ENCODE measurements at places on chromosomes 5 and 9.

DNA sequence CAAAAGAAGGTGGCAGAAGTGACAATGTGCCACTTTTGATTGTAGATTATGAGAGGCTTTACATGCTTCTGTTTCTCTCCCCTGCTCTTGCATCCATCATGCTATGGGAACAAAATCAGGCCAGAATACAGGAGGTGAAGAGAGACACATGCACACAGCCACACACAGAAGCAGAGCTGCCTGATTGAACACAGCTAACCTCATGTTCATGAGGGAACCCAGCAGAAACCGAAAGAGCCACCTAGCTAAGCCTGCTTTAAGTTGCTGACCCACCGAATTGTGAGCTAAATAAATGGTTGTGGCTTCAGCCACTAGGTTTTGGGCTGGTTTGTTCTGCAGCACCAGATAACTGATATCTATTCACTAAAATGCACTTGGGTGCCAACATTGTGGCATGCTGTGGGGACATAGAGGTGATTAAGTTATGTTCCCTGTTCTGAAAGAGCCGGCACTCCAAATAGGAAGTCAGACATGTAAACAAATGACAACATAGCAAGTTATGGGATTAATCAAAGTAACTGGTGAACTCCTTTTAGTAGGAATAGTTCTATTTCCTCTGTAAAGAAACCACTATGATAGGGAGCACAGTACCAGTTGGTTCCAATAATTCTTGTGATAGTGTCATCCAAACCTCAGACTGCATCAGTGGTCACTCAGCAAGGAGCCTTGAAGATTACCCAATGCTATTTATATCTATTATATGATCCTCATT lies 93.6 kb upstream of the TNC start:
- peak; percentile 87 for DNase-seq

- no peak for DNase-seq
These were observed 14.5 kb downstream of the ZDHHC21 start for GRCh38 chr9:14678776-14679175.

- DNase-seq: peak; percentile 70
These were observed 144.9 kb downstream of the MYO10 start for GRCh38 chr5:16791036-16791705.

DNA sequence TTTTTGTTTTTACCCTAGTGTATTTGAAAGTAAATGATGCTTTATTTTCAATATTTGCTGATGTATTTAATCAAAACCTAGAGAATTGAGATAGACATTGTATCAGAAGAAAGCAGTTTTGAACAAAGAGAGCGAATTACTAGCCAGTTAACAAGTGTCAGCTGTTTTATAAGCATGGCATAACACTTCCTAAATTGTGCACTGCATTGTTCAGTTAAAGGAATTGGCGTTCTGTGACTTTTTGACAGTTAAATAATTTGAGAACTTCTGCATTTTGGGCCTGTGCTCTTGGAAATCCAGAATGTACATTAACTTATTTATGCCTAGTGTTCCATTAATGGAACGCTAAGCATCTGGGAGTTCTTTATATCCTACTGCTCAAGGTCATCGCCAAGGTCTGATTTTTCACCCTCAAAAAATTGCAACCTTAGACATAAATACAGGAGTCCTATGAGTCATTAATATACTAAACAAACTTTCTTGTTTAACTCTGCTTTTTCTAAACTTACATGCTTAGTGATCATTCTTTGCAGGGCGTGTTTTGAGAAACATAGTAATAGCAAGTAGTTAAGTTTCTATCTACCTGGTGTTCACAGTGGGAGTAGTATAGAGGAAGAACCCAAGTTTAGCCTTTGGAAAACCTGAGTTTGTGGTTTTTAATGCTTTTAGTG lies 31.1 kb downstream of the RASA1 start:
- DNase-seq: peak; percentile 17

Data from fibroblast of mammary gland (primary cell).